NCI-H1436 treated with DMSO at 0.1 percent for 48 hours (cell line): ENCODE measurements at places on chromosomes 11 and 22.
A peak's percentile ranks its signal among the peaks of the same experiment; 100 is the strongest.

GRCh38 chr22:42763965-42764480, 43.4 kb upstream of the A4GALT start:
- DNase-seq: no peak

DNA sequence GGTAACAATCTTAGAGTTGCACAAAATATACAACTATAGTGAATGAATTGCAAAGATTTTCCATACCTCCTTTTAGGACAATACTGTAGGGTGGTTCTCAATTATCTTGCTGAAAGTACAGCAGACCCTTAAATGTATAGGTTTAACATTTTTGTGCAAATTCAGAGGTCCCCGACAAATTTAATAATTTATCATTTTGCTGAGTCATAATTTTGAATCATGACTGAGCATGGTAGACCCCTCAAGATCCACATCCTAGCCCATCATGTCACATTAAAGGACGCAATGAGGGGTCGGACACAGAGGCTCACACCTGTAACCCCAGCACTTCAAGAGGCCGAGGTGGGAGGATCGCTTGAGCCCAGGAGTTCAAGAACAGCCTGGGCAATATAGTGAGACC, 43.5 kb downstream of the OSBP start:
- DNase-seq: no peak

DNA sequence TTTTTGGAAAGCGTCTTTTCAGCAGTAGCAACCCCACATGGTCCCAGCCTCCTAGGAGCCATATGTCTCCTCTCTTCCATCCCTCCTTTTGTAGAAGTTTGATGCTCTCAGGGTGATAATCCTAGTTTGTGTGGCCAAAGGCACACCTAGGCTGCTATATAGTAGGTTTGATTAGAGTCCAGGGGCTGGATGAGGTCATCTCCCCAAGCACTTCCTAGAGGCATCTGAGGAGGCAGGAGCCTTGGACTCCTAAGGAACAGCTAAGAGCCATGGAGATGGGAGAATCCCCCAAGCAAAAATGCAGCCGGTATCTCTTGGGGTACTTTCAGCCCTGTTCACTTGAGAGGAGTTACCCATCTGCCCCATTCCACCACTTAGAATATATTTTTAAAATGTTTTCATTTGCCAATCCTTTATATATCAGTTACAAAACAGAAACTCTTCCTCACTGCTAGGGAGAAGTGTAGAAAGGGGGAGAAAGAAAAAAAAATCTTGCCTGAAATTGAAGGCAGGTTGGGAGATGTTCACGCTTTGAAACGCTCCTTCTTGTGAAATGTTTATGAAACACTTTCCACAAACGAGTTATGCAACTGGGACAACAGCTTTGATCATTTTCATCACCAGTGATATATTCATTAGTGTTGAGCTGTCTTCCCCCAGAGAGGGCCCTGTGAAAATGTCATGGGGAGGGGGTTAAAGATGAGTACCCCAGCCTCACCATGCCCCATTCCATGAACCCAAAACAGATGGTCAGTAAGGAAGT, 31.9 kb upstream of the TLCD5 start:
- DNase-seq: no peak

GRCh38 chr11:133815636-133816035, 29.7 kb downstream of the SPATA19 start:
- no peak for DNase-seq

DNA sequence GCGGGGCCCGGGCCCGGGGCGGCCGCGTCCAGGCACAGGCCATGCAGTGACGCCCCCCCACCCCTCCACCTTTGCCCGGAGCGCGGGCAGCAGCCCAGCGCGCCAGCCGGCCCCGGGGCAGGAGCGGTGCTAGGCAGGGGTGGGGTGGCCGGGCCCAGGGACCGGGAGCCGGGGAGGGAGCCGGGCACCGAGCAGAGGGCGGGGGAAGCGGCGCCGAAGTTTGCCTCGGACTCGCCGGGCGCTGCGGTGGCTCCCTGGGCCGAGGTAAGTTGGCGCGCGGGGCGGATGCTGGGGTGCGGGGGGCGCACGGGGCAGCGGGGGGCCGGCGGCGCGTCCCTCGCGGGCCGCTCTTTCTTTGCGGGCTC, 332 bp downstream of the TEAD1 start:
- no peak for DNase-seq

DNA sequence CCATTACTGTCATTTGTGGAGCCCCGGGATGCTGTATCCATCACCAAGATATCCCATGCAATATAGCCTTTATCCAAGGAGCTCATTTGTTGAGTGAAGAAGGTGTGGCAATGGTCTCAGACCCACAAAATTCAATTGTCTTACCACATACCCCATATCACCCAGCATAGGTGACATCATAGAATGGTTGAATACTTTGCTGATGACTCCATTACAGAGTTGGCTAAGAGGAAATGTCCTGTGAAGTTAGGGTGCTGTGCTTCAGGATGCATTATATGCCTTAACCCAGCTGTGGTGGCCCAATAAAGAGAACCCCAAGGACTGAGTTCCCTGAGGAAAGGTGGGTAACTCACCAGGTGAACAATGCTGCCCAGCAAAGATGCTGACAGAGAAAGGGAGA, 113.7 kb downstream of the EFCAB6 start:
- DNase-seq: no peak

DNA sequence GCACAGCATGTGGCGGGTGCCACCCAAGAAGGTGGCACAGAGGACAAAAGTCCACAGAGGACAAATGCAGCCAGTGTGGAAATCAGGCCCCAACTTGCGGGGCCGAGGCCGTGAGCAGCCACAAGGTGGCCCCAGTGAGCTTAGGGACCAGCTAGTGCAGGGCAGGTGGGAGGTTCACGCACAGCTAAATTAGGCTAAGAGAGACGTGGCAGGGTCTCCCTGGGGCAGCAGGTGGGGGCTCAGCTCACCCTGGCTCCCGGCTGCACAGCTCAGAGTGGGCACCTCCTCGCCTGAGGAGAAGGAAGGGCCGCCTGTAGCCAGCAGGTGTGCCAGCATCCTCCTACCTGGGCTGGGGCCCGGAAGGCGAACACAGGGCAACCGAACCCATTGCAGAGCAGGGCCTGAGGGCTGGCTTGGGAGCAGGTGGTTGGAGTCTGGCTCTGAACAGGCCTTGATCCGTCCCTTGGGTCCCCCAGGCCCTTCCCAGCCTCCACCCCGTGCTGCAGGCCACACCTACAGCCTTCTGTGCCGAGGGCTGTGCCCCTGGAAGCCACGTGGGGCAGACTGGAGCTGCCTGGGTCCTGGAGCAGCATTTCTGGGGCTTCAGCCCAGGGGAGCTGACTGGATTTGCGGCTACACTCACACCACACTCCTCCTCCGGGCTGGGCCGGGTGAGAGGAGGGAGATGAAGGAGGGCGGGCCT, 26.1 kb upstream of the CELSR1 start:
- peak; percentile 83 for DNase-seq

GRCh38 chr11:70883973-70884623, 368.3 kb downstream of the SHANK2 start:
- DNase-seq: no peak

GRCh38 chr22:23225337-23225723, 45.0 kb downstream of the BCR start:
- DNase-seq: no peak

DNA sequence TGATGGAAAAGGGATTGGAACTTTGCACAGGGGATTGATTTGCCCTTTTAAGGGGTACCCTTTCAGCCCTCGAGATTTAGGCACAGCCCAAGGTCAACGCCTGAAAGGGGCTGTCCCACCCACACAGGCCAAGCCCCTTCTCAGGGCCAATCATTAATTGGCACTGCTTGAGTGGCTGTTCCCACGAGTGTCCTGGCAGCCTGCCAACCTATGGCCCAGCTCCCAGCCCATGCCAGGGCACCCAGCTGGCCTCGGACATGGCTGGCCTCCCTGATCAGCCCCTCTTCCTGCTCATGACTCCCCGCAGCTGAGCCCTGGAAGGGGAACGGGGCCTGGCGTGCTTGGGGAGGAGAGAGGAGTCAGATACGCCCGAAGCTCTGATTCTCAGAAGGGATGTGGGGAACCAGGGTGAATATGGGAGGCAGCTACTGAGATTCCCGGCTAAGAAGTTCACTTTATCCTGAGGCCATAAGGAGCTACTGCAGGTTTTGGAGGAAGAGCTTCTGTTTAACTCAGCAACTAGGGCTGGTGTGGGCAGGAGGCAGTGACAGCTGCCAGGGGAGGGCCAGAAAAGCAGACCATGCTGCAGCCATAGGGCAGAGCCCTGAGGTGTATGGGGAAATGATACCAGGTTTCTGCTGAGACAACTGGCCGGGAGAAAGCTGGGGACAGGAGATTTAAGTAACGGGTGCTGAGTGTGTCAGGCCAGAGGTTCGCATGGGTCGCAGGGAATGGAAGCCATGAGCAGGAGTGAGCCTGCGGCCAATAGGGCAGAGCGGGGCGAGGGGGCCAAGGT, 30.0 kb downstream of the WNT7B start:
- DNase-seq: no peak

DNA sequence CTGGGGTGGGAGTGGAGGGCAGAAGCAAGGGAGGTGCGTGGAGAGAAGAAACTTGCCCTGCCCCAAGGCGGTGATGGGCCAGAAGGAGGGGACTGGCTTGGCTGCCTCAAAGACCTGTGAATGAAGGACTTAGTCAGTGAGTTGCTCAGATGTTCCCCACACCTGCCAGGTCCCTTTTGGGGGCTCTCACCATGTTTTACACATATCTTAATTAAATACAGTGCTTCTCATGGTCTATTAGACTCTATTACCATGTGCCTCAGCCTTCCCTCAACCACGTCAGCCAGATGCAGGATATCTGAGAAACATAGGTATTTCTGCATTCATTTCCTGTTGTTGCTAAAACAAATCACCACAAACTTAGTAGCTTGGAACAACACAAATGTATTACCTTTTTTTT, 429.5 kb downstream of the BUD13 start:
- DNase-seq: no peak

- DNase-seq: no peak
Measured at GRCh38 chr22:40857309-40857855, 434 bp downstream of the XPNPEP3 start.

GRCh38 chr11:92224407-92225124, at the start of gene FAT3:
TSS of gene FAT3 (plus strand) at chr11:92224818. CDS start at chr11:92352113, 127,295 bp downstream.
- no peak for DNase-seq

DNA sequence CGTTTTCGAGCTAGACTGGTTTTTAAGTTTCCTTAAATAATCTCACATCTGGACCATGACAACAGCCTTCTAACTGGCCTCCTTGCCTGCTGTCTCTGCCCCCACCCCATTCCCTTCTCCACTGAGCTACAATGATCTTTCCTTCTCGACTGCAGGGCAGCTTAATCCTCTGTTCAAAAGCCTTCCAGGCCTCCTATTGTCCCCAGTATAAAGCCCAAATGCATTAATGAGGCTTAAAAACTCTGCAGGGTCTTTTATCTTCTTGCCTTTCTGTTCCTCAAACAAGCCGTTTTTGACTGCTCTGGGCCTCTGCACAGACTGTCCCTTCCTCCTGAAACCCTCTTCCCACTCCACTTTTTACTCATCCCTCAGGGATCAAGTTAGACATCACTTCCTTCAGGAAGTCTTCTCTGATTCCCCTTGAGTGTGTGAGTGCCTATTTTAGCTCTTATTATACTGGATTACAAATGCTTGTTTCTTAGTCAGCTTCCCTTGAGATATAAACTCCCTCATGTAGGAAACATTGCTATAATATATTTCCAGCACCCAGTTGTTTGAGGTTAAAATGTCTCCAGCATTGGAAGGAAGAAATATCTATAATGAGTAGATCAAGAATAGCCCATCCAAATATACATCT, 23.6 kb upstream of the PAMR1 start:
- no peak for DNase-seq

DNA sequence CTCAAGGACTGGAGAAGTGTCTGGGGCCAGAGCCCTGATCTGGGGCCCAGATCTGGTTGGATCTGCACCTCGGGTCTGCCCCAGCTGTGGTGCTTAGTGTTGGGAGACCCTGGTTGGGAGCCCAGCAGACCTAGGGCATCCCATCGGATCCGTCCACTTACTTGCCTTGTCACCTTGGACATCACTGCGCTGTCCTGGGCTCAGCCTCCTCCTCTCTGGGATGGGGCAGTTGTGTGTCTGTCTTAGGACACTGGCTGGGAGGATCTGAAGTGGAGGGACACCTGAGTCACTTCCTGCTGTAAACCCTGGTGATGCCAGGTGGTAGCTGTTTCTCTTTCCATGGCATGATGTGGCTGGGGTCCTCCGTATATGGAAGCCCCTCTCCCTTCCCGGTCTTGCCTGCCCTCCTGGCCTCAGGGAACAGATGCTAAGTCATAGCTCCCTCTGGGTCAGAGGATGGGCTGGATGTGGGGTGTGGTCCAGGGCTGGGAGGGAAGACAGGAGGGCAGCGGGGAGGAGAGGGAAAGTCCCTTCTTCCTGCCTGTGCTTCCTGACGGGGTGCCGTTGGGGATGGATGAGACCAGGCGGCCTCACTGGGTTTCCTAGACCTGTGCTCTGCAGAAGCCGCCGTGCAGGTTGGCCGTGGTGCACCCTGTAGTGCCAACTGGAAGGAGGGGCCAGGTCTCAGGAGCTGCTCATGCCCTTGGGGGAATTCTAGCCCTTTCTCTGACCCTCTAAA, 12.1 kb upstream of the OMP start:
- DNase-seq: no peak

- no peak for DNase-seq
Measured at GRCh38 chr22:42326801-42327200, 56.3 kb upstream of the TCF20 start.

GRCh38 chr11:106702805-106703204, 315.5 kb downstream of the GUCY1A2 start:
- no peak for DNase-seq

GRCh38 chr11:13955971-13956421, 6.5 kb upstream of the SPON1 start:
- DNase-seq: no peak

DNA sequence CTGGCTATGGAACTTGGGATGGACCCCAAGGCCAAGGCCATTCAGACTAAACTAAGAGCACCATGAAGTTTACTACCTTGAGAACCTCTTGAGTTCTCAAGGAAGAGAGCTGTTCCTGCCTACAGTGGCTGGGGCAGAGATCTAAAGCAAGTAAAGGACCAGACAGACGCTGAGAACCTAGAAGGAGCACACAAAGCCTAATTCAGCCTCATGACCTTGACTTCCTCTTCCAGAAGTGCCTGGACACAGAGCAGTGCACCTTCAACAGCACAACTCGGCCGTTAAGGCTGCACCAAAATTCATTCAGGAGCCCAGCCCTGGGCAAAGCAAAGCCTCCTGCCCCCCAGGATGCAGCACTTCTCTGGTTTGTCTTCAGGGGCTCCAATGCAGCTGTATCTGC, 82.9 kb upstream of the AKIP1 start:
- no peak for DNase-seq

- DNase-seq: no peak
Measured at GRCh38 chr11:7672276-7672959, 882 bp downstream of the CYB5R2 start.

DNA sequence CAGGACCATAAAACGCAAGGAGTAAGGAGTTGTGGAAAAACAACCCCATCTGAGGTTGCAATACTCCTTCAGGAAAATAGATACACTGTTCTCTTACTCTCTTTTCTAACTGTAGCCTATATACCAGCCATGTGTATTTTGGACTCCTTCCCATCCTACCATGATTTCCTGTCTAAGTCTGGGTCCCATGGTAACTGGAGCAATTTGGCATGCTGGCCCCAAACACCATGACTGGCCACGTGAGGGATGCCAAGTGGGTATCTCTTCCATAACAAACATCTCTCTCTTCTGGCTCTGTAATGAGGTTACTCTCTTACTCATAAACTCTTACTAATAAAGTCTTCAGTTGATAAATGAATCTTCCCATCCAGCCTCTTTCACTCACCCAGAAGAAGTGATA, 26.5 kb downstream of the ABTB2 start:
- DNase-seq: no peak
